Fibroblast of lung (primary cell): ENCODE measurements at places on chromosomes 7 and 10. TPM values are rescaled to one million over a fixed set of nuclear protein-coding genes. Genes with fewer than 3 reads are reported as not detected.

GRCh38 chr7:41478187-41478586 lies 224.7 kb downstream of the INHBA start:
- DNase-seq = peak; percentile 11
- H3K27ac ChIP-seq = no peak overlapping the region
- no peaks in the 10 kb centered on the region for H3K4me1 ChIP-seq
- H3K36me3 ChIP-seq = no peaks in the 10 kb centered on the region

DNA sequence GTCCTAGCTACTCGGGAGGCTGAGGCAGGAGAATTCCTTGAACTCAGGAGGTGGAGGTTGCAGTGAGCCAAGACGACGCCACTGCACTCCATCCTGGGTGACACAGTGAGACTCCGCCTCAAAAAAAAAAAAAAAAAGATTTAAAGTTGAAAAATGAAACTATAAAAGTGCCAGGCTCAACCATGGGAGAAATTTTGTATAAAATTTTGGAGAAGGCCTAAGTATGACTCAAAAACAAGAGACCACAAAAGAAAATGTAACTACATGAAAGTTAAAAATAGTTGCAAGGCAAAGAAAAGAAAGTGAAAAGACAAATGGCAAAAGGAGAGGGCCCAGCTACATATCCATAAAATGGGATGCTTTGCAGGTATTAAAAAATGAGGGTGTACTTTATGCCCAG lies 104.1 kb downstream of the ARHGAP22 start:
- no peak overlapping the region for H3K27ac ChIP-seq
- no peaks in the 10 kb centered on the region for H3K27me3 ChIP-seq
- peaks cover 18% of the 10 kb centered on the region for H3K4me1 ChIP-seq
- DNase-seq = no peak

DNA sequence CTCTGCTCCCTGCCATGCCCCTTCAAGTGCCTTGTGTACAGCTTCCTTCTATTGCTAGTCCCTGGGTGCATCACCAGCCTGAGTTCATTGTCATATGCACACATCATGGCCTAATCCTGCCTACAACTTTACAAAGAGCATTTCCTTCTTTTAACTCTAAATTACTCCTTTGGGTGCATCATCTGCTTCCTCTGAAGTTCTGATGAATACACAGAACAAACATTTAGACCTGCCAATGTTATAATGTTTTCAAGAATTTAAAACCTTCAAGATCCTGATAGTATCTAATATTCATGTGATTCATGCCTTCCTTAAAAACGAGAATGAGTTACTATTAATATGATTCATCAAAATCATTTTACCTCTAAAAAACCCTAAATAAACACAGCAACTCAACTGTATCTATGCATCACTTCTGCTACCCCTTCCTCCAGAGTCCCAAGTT lies 357.1 kb downstream of the MAGI2 start:
- H3K4me1 ChIP-seq = peaks cover 5% of the 10 kb centered on the region
- no peaks in the 10 kb centered on the region for H3K36me3 ChIP-seq
- no peak overlapping the region for H3K27ac ChIP-seq
- no peak overlapping the region for H3K4me3 ChIP-seq
- no peaks in the 10 kb centered on the region for H3K27me3 ChIP-seq

The VIPR2 gene
- total RNA-seq = under 0.01 TPM in 1 of 2 replicates, not detected in the other

DNA sequence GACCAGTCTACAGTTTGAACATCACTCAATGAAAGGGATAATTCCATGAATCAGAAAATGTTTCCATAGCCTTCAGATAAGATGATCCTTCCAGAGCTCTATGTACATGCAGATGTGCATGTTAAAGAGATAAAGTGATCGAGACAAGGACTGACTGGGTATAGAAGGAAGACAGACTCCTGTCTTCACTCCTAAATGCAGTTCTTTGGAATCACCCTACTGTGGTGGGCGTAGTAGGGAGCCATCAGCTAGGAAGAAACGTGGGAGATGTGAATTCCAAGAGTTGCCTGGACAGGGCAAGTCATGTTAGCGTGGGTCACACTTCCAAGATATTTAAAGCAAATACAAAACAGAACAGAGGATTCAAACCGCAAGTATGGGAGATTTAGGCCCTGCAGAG lies 23.9 kb downstream of the LOXL4 start:
- H3K27me3 ChIP-seq = no peaks in the 10 kb centered on the region
- H3K36me3 ChIP-seq = peaks cover 10% of the 10 kb centered on the region
- peaks cover 6% of the 10 kb centered on the region for H3K4me1 ChIP-seq
- DNase-seq = no peak
- no peak overlapping the region for H3K4me3 ChIP-seq

The BTAF1 gene
- 39.8 and 40.3 TPM in 2 replicates for total RNA-seq

The NANOS1 gene
- total RNA-seq = 1.0 and 1.2 TPM in 2 replicates

GRCh38 chr7:144656965-144657517 lies 178.8 kb downstream of the TPK1 start:
- no peaks in the 10 kb centered on the region for H3K36me3 ChIP-seq
- H3K4me3 ChIP-seq = no peak overlapping the region
- no peaks in the 10 kb centered on the region for H3K4me1 ChIP-seq

The TLL2 gene
- total RNA-seq = 0.17 and 0.26 TPM in 2 replicates

The RBM28 gene
- total RNA-seq = 9.5 and 11.2 TPM in 2 replicates

- DNase-seq = no peak
- no peak overlapping the region for H3K27ac ChIP-seq
- H3K4me1 ChIP-seq = no peaks in the 10 kb centered on the region
- H3K4me3 ChIP-seq = no peak overlapping the region
- H3K36me3 ChIP-seq = no peaks in the 10 kb centered on the region
These were observed 230.8 kb upstream of the GHITM start for GRCh38 chr10:83908506-83908905.

The NAT16 gene
- total RNA-seq = not detected in 2 replicates

The SVIL gene
- total RNA-seq = 60.9 and 94.3 TPM in 2 replicates

- no peak overlapping the region for H3K27ac ChIP-seq
- H3K4me3 ChIP-seq = no peak overlapping the region
- DNase-seq = peak; percentile 51
These were observed 131.1 kb upstream of the CDK1 start for GRCh38 chr10:60646966-60647796.

GRCh38 chr10:43605850-43606322 lies 352 bp upstream of the ZNF485 start:
- H3K27me3 ChIP-seq = no peaks in the 10 kb centered on the region
- H3K4me3 ChIP-seq = peak overlapping the region; percentile 67
- no peak for DNase-seq
- H3K4me1 ChIP-seq = no peaks in the 10 kb centered on the region
- no peak overlapping the region for H3K27ac ChIP-seq

DNA sequence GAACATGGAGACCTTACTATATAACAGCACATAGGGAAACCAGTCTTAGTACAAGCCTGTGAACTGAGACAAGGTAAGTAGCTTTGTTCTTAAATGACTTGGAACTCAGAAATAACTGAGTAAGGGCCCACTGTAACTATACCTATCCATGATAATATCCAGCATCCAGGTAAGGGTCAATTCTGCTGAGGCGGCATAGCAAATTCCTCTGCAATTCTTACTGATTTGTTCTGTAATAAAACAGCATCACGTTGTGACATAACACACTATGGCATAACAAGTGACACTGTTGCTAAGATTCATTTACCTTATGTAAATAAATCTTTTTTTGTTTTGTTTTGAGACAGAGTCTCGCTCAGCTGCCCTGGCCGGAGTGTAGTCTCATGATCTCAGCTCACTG lies 97.4 kb downstream of the JMJD1C start:
- H3K36me3 ChIP-seq = no peaks in the 10 kb centered on the region
- no peak overlapping the region for H3K4me3 ChIP-seq
- no peak overlapping the region for H3K27ac ChIP-seq
- H3K4me1 ChIP-seq = no peaks in the 10 kb centered on the region

GRCh38 chr7:157739650-157740049 lies 402.8 kb downstream of the DNAJB6 start:
- no peaks in the 10 kb centered on the region for H3K27me3 ChIP-seq
- H3K4me1 ChIP-seq = no peaks in the 10 kb centered on the region
- H3K27ac ChIP-seq = no peak overlapping the region

The TAS2R5 gene
- 1.0 and 1.3 TPM in 2 replicates for total RNA-seq

The TMEM184A gene
- total RNA-seq = under 0.01 TPM in 2 replicates

The APBB1IP gene
- 1.5 and 3.1 TPM in 2 replicates for total RNA-seq

- no peaks in the 10 kb centered on the region for H3K36me3 ChIP-seq
- H3K27me3 ChIP-seq = no peaks in the 10 kb centered on the region
- H3K4me1 ChIP-seq = no peaks in the 10 kb centered on the region
These were observed 479.5 kb downstream of the SDK1 start for GRCh38 chr7:3780525-3780924.

The GPNMB gene
- 177 and 182 TPM in 2 replicates for total RNA-seq

The GHRHR gene
- not detected in 2 replicates for total RNA-seq

The ANKRD61 gene
- total RNA-seq = 0.17 and 0.26 TPM in 2 replicates

The CAMK1D gene
- total RNA-seq = 1.5 and 2.3 TPM in 2 replicates

DNA sequence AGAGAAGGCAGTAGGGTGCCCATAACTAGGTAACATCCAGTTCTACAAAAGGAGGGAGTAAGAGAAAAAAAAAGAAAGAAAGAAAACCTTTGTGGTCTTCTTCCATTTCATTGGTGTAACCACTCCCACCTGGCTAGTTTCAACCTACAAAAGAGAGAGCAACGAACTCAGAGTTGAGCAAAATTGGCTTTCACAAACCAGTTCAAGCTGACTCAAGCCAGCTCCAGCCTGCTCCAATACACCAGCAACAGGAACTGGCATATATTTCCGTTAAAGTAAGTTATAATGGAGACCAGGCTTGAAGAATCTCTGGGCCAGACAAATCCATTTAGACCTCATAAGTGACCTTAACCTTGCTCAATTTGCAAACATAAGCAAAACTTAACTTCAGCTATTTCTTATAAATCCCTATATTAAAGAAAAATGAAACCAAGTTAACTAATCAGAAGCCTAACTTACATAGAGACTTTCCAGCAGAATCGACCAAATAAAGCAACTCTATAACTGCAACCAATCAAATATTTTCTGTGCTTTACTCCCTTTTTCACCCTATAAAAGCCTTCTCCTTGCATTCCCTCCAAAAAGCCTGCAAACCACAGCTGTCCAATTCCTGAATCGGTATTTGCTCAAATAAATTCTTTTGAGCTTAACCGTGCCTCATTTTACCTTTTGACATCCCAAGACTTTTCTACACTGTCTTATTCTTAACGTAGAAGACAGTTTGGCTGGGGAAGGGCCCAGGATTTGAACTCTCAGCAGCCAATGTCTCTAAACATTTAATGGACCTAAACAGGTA lies 10.1 kb downstream of the ANKRD22 start:
- no peaks in the 10 kb centered on the region for H3K27me3 ChIP-seq
- H3K4me3 ChIP-seq = no peak overlapping the region
- H3K4me1 ChIP-seq = no peaks in the 10 kb centered on the region
- H3K27ac ChIP-seq = no peak overlapping the region

DNA sequence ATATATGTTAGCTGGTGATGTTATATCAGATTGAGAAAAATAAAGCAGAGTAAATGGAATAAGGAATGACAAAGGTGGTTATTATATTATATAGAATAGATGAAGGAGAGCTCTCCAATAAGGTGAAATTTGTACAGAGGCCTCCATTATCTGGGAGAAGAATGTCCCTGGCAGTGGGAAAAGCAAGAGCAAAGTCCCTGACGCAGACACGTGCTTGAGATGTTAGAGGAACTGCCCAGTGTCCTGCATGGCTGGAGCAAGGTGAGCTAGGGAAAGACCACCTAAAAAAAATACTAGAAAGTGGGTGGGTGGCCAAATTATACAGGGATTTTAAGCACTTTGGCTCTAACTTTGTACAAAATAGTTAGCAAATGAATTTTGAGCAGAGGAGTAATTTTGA lies 120.7 kb downstream of the MDFIC start:
- no peak for DNase-seq
- no peak overlapping the region for H3K4me3 ChIP-seq
- no peaks in the 10 kb centered on the region for H3K4me1 ChIP-seq
- no peaks in the 10 kb centered on the region for H3K36me3 ChIP-seq
- no peaks in the 10 kb centered on the region for H3K27me3 ChIP-seq
- H3K27ac ChIP-seq = no peak overlapping the region

GRCh38 chr10:57395923-57396322 lies 871.8 kb downstream of the IPMK start:
- no peak for DNase-seq
- H3K27me3 ChIP-seq = no peaks in the 10 kb centered on the region
- H3K27ac ChIP-seq = no peak overlapping the region
- no peaks in the 10 kb centered on the region for H3K4me1 ChIP-seq

The ADRA2A gene
- total RNA-seq = under 0.01 TPM in 2 replicates

DNA sequence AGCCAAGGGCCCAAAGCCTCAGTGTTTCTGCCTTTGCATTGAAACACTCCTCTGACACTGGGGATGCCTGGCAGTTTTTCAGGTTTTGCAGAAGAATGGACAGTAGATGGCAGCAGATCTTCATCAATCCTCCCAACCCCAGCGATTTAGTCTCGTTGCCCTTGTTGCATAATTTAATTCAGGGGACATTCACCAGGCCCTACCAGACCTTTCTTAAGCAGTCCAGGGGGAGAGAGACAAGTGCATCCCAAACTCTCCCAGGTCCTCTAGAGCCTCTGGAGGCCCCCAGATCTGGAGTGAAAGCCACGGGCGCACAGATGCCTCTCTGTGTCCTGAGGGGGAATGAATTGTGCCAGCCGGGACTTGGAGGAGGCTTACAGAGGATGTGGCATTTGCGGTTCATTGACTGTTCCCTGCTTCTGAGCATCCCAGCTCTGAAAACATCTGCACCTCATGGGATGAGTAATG lies 29.6 kb downstream of the MINDY4 start:
- H3K27ac ChIP-seq = no peak overlapping the region
- no peak overlapping the region for H3K4me3 ChIP-seq
- H3K4me1 ChIP-seq = peaks cover 56% of the 10 kb centered on the region
- peaks cover 1% of the 10 kb centered on the region for H3K36me3 ChIP-seq
- DNase-seq = peak; percentile 86

The SLC39A12 gene
- not detected in 2 replicates for total RNA-seq

GRCh38 chr7:143514995-143515735 lies 37.5 kb downstream of the TAS2R41 start:
- H3K4me3 ChIP-seq = no peak overlapping the region
- DNase-seq = no peak
- no peaks in the 10 kb centered on the region for H3K27me3 ChIP-seq
- H3K4me1 ChIP-seq = peaks cover 2% of the 10 kb centered on the region
- no peaks in the 10 kb centered on the region for H3K36me3 ChIP-seq

- H3K4me3 ChIP-seq = no peak overlapping the region
- no peak overlapping the region for H3K27ac ChIP-seq
- H3K36me3 ChIP-seq = peaks cover 36% of the 10 kb centered on the region
- DNase-seq = no peak
- no peaks in the 10 kb centered on the region for H3K27me3 ChIP-seq
- no peaks in the 10 kb centered on the region for H3K4me1 ChIP-seq
These were observed 8.1 kb downstream of the PGAM2 start for GRCh38 chr7:44057181-44057848.

- peaks cover 16% of the 10 kb centered on the region for H3K4me1 ChIP-seq
- no peaks in the 10 kb centered on the region for H3K36me3 ChIP-seq
- H3K27ac ChIP-seq = peak overlapping the region; percentile 67
- DNase-seq = peak; percentile 88
- H3K27me3 ChIP-seq = no peaks in the 10 kb centered on the region
These were observed 43.8 kb downstream of the CYTH3 start for GRCh38 chr7:6228361-6229229.

GRCh38 chr10:18279173-18279572 lies 138.9 kb downstream of the CACNB2 start:
- H3K36me3 ChIP-seq = no peaks in the 10 kb centered on the region
- H3K4me1 ChIP-seq = no peaks in the 10 kb centered on the region
- DNase-seq = peak; percentile 17
- no peak overlapping the region for H3K4me3 ChIP-seq
- H3K27ac ChIP-seq = no peak overlapping the region
- H3K27me3 ChIP-seq = no peaks in the 10 kb centered on the region

The PAX2 gene
- total RNA-seq = under 0.01 TPM in 1 of 2 replicates, not detected in the other
